ENCODE measurements at places on chromosomes 11 and 22.

DNA sequence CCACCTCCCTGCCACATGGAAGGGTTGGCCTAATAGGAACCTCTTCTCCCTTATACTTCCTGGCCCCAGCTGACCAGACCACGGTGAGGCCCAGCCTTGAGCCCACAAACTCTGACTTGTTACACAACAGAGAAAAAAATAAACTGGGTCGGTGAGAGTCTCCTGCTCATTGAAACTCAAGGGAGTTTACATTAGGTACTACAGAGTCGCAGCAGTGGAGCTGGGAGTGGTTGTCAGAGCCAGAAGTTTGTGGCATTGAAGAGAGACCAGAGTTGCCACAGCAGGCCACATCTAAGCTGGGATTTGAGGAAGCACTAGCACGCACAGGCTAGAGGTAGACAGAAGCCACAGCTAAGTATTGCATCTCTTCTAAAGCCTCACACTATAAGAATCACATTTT, 296.2 kb downstream of the DDX10 start:
- no peak for DNase-seq

GRCh38 chr22:49124608-49125007, 703.1 kb downstream of the BRD1 start:
- no peak for DNase-seq

DNA sequence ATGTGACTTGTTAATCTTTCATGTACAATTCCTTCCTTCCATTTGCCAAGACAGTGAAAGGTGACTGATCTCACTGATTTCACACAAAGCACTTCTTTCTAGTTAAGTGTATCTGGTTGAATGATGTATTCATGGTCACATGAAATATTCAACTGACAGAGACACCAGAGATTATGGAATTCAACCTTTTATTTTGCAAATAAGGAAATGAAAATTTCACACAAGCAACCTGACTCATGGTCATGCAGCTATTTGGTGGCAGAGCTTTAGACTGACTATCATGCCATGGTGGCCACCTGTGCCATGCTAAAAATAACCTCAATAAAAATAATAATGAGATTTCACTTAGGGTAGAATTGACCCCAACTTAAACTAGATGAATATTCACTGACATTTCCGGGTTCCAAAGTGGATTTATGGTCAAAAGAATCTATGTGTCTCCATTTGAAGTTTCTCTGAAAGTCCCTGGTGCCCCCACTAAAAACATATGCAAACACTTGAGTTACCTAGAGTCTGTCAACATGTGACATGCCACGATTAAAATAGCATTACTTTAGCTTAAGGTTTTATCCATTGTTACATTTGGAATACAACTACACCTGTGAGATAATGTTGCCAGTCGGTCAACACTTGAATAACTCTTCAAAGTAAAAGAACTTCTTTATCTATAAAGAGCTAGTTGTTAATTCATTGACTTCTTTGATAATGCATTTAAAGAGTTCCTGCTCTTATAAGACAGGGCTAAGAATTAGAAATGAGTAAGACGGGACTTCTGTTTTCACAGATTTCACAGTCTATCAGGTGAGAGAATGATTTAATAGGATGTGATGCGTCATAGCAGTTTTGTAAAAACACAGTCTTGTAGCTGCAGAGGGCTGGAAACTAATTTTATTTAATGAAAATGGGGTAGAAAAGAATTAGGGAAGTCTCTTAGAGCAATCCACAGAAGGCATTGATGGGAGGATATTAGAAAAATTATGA, 94.6 kb upstream of the OR9G4 start:
- no peak for DNase-seq

DNA sequence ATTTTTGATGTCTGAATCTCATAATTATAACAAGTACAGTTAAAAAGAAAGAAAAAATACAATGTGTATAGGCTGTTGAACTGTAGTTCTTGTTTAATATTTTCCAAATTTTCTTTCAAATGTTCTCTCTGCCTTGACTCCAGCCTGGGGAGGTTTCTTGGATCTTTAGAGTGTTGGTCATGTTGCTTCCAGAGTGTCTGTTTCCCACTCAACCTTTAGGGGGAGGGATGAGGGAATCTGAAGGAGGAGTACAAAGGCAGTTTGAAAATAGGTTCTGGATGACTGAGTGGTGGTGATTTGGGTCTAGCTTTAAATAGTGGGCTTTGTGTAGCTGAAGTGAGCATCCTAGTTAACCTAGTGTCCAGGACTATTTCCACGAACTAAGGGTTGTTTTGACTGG, 2.0 kb downstream of the CTNND1 start:
- peak; percentile 53 for DNase-seq

- no peak for DNase-seq
Observed at GRCh38 chr11:97908354-97908753, 1112.4 kb upstream of the CNTN5 start.

- DNase-seq: peak; percentile 97
Observed at GRCh38 chr11:111707039-111707690, 59.0 kb downstream of the PPP2R1B start.

DNA sequence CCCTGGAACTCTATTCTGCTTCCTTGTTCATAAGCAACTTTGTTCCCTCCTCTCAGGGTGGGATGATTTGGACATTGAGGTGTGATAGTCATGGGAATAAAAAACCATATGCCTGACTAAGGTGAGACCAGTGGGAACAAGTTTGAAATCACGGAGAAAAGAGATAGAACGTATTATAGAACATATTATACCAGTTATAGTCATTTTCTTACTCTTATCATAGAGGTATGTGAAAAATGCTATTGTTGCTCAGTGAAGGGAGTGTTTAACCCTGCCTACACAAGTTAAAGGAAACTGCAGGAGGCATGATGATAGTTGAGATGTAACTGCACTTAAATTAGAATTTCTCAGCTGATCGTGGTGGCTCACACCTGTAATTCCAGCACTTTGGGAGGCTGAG, 15.5 kb downstream of the OR6Q1 start:
- peak; percentile 19 for DNase-seq

- DNase-seq: peak; percentile 63
Observed at GRCh38 chr11:98710986-98711385, 309.8 kb upstream of the CNTN5 start.

GRCh38 chr11:86061483-86062205, 7.2 kb downstream of the PICALM start:
- no peak for DNase-seq

DNA sequence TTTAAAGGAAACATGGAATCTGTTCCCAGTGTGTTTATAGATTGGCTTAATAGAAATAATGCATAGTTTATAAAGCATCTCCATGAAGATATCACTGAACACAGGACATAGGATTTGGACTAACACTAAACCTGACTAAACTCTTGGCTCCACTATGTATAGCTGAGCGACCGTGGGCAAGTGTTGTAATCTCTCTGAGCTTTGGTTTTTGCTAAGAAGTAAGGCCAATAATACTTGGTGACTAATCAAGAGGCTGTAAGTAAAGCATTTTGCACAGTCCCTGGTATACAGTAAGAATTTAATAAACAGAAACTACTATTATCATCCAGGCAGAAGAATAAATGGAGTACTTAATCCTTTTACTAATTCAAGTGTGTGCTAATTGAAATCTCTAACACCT, 125.5 kb upstream of the MTMR2 start:
- peak; percentile 71 for DNase-seq

- no peak for DNase-seq
Observed at GRCh38 chr11:40294349-40294735, 1165.1 kb downstream of the LRRC4C start.

DNA sequence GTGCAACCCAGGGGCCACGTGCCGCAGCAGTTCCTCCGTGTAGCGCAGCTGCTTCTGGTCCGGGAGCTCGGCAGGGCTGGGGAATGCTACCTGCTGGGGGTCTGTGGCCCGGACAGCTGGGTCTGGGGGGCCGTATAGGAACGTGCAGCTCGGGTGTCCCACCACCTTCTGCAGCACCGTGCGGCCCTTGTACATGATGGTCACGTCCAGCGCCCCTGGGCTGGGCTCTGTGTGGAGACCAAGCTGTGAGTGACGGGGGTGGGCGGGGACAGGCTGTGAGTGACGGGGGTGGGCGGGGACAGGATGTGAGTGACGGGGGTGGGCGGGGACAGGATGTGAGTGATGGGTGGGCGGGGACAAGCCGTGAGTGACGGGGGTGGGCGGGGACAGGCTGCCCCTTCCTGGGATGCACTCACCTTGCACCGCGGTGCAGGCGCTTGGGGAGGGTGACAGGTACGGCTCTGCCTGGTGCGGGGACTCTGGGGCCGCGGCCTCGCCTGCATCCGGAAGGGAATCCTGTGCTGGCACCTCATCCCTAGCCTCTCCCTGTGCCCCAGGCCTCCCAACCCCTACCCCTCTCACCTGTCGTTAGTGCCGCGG, 2.3 kb downstream of the IRF7 start:
- peak; percentile 48 for DNase-seq

- DNase-seq: no peak
Observed at GRCh38 chr11:118311518-118311917, 7.0 kb downstream of the CD3E start.

- no peak for DNase-seq
Observed at GRCh38 chr11:78187366-78188285, 800 bp downstream of the KCTD21 start.

- no peak for DNase-seq
Observed at GRCh38 chr11:131481303-131481702, 110.9 kb downstream of the NTM start.

- DNase-seq: peak; percentile 74
Observed at GRCh38 chr11:8810540-8811301, 100.3 kb upstream of the AKIP1 start.

- no peak for DNase-seq
Observed at GRCh38 chr11:62433904-62434276, 15.1 kb downstream of the SCGB1A1 start.

- peak; percentile 57 for DNase-seq
Observed at GRCh38 chr11:2156416-2157182, 4.4 kb downstream of the INS start.

GRCh38 chr11:14783788-14784187, 108.2 kb downstream of the CYP2R1 start:
- DNase-seq: no peak

GRCh38 chr11:34333787-34334186, 24.0 kb downstream of the ABTB2 start:
- DNase-seq: no peak

DNA sequence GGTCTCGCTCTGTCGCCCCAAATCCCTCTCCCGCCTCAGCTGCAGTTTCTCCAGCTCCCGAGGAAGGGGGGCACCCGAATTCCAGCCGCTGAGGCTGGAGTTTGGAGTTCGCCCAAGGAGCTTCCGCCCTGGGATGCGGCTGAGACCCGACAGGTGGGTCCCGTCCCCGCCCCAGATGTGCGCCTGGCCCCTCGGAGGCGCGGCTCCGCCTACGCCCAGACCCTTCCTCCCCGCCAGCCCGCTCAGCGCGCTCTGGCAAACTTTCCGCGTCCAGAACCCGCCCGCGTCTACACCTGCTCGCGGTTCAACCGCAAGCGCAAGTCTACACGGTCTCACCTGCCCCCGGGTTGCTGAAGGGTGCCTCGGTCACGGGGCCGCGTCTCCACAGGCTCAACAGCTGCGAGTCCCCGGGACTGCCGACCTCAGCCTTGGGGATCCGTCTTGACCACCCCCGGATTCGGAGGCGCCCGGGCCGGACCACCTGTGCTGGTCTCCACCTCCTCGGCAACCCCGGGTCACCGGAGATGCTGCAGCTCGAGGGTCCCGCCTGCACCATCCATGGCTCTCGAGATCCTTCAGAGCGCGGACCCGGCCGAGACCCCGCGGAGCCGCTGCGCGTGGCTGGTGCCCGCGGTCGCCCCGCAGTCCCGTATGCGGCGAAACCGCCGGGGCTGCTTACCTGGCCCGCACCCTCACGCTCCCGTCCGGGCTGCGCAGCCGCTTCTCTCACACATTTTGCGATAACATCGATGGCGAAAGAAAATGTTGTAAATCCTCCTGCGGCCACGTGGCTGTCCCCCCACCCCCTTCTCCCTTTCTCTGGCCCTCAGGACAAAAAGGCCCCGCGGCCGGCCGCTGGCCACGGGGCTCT, 63.6 kb downstream of the NFAM1 start:
- no peak for DNase-seq

- DNase-seq: no peak
Observed at GRCh38 chr11:114784216-114784615, 105.9 kb downstream of the NXPE2 start.

- DNase-seq: peak; percentile 55
Observed at GRCh38 chr11:72406540-72407527, 27.5 kb downstream of the CLPB start.

DNA sequence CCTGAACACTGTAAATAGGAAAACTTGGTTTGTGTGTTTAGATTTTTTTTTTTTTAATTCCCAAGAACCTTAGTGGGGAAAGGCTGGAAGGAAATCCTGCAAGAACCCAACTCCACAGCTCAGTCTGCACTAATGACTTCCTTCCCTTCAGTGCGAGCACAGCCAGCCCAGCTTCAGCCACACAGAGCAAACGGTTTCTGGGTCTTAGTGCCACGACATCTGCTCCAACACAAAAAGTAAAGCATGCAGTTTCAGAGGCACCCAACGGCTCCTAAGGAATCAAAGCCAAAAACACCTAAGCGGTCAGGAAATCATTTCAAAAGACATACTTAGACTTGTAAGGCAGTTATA, 236.1 kb downstream of the TTC28 start:
- peak; percentile 82 for DNase-seq

- DNase-seq: peak; percentile 11
Observed at GRCh38 chr11:576811-577610, 741 bp downstream of the PHRF1 start.

GRCh38 chr11:12087075-12088004, 23.1 kb upstream of the MICAL2 start:
- peak; percentile 68 for DNase-seq

- DNase-seq: peak; percentile 44
Observed at GRCh38 chr11:9210224-9210921, 54.8 kb downstream of the DENND5A start.

DNA sequence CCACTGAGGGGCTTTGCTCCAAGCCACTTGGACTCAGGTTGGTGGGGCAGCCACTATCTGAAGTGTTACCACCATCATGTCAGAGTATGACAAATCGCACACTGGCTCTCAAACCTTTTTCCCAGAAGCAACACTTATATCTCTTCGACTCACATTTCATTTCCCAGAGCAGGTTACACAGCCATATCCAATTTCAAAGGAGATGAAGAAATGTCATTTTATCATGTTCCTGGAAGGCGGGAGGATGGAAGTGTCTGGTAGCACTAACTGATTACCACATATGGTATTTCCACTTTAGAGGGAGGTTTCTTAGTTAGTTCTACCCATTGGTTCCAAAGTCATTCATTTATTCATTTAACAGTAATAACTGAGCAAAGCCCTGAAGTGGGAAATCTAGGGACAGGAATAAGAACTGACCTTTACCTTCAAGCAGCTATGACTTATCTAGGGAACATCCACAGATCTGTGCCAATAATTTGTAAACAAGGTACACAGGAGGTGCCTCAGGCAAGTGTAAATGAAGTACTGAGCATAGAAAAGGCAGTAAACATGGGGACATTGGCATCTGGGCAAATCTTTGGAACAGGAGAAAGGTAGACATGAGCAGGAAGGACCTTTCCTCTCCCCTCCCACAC, 54.9 kb upstream of the LRRC55 start:
- no peak for DNase-seq

GRCh38 chr11:18771266-18772035, 20.1 kb downstream of the PTPN5 start:
- DNase-seq: no peak

Measured in fibroblast of pulmonary artery (primary cell).